Stimulated activated naive CD8-positive, alpha-beta T cell treated with anti-CD3 and anti-CD28 coated beads, Interleukin-15, Interleukin-2, amounts not matched to agents 100 U/mL and 50 U/mL, for 24 hours (primary cell): ENCODE measurements at places on chromosomes 1 and 21.

DNA sequence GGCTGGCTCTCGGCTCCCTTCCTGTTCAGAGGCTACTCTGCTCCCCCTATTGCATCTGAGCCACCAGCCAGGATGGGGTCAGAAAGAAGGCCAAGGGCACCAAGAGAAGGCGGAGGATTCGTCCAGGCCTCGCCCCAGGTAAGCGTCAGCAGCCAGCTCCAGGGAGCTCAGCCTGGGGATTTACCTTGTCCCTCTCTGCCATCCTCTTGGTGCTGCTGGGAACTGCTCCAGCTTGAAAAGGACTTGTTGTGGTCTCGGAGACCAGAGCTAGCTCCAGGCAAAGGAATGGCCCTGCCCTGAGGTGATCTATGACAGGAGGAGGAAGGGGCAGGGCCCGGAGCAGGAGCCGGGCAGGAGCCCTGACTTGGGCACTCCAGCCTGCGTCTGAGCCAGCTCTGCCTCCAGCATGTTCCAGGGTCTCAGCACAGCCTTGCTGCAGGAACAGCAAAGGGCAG is 113.7 kb upstream of the IFFO2 start:
- no peak for DNase-seq

DNA sequence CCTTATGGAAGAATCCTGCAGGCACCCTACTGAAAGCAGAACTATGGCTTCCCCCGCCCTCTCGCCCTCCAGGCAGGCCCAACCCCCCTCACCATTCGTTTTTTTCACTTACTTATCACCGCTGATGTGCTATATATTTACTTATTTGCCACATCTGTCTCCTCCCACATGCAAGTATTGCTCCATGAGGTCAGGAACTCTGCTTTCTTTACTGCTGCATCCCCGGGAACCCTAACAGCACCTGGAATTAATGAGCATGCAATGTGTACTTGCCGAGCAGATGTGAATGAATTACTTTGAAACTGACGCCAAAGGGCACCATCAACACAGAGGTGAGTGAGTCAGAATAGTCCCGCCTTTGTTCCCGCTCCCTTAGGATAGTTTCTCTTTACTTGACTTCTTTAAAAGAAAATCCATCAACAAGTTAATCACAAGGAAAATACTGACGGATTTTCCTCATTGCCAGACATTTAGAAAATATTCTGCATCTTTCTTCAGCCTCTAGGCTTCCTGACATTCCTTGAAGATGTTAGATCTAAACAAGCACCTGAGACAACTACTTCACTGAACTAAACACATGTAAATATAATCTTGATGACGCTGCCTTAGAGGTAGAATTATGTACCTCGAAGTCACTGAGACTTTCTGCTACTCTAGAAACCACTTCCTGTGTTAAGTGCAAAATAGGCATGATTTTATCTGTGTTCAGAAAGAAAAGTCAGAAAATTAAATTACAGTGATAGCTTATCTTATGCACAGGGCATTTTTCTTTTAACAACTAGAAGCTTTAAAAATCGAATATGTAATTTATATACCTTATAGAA is 17.5 kb upstream of the RAB4A start:
- no peak for DNase-seq

GRCh38 chr1:153365696-153366095 is 8.0 kb downstream of the S100A9 start:
- DNase-seq: no peak

- no peak for DNase-seq
These were observed 8.9 kb downstream of the CAMTA1 start for GRCh38 chr1:6794164-6794563.

GRCh38 chr1:80083892-80084291 is 1077.4 kb upstream of the ADGRL4 start:
- DNase-seq: no peak

- peak; percentile 62 for DNase-seq
These were observed 41.8 kb upstream of the ATF3 start for GRCh38 chr1:212566522-212567479.

DNA sequence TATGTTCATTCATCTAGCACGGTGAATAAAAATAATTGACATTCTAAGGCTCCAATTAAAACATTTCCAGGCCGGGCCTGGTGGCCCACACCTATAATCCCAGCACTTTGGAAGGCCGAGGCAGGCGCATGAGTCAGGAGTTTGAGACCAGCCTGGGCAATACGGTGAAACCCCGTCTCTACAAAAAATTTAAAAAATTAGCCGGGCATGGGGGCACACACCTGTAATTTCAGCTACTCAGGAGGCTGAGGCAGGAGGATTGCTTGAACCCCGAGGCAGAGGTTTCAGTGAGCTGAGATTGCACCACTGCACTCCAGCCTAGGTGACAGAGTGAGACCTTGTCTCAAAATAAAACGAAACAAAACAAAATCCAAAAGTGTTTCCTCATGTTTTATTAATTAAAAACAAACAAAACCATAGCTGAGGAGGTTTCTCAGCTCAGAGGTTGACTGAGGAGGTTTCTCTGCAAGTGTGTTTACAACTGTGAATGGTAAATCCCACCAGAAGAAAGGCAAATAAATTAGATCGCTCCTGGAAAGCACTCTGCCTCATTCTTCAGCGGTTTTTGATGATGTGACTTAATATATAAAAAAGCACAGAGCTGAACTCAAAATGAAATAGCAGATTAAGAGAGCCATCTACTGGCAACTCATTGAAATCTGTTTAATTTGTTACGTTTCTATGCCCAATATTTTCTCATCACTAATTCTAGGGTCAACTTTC is 37.7 kb upstream of the ATG4C start:
- DNase-seq: no peak

DNA sequence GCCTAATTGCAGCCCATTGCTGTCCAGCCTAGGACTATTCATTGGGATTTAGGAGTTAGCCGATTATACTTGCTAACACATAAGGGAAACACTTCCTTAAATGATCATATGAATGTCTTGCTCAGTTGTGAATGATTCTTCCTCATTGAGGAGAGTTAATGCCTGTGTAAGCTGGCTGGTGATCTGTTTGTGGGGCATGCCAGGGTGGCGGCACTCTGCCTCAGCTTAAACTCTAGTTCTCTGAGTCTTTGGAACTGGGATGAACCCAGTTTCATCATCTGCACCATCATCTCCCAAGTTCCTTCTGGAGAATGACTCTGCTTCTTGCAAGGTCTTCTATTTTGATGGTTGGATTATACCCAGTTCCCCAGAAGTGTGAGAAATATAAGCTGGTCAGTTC is 23.9 kb upstream of the SLAMF6 start:
- DNase-seq: no peak

- DNase-seq: no peak
These were observed 40.1 kb downstream of the BTF3L4 start for GRCh38 chr1:52096216-52096615.

DNA sequence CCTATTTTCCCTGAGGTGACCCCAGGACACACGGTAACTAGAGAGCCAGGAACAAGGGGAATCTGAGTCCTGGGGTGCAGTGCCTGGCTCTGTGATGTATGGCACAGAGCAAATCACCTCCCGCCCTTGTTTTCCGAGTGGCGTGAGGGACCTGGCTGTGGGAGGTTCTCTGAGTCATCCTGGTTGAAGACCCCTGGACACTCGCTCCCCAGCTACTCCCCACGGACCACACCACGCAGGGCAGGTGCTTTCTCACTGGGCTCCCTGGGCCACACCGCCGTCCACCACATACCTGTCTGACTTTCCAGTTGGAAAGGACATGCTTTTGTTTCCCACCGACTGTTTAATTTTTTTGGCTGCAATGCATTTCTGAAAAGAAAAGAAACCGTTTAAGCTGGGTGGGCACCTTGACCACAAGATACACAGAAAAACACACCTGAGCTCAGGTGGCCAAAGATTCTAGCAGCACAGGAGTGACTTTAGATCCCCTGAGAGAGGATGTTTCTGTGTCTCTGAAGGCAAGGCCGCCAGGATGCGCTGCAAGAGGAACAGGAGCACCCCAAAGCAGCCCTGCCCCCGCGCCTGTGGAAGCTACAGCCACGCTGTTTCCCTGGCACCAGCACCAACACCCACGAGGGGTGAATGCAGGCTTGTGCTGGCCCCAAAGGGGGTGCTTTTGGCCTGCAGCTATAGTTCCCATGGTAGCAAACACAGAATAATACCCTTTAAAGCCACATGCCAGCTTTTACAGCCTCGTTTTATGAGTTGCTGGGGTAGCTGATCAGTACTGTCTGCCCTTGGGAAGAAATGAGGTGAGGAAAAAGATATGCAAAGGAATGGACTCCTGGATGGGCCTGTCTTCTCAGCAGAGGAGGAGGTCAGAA is 8.1 kb upstream of the SRM start:
- no peak for DNase-seq

- no peak for DNase-seq
These were observed 28.5 kb upstream of the SLC6A9 start for GRCh38 chr1:44059664-44060355.

- no peak for DNase-seq
These were observed 99.7 kb downstream of the LAMC2 start for GRCh38 chr1:183285746-183286145.

- DNase-seq: no peak
These were observed 53.4 kb downstream of the FBXO2 start for GRCh38 chr1:11600836-11601235.

- peak; percentile 57 for DNase-seq
These were observed 67.5 kb upstream of the CD1D start for GRCh38 chr1:158112994-158113758.

GRCh38 chr1:197003132-197003531 is 25.8 kb downstream of the CFHR5 start:
- DNase-seq: no peak

GRCh38 chr1:89547563-89548116 is 23.0 kb downstream of the LRRC8B start:
- DNase-seq: no peak

DNA sequence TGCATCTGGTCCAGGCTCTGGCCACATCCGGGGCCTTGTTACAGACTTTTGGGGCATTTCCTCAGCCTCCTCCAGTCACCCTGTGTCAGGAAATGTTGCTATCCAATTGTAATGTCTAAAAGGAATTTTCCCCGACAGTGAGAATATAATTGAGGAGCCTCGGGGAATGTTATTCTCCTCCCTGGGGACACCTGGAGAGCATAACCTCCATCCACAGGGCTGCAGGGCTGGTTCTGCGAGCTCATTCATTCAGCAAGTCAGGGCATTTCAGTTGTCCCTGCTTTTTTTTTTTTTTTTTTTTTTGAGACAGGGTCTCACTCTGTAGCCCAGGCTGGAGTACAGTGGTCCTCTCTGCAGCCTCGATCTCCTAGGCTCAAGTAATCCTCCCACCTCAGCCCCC is 72.6 kb downstream of the MDM4 start:
- DNase-seq: no peak

DNA sequence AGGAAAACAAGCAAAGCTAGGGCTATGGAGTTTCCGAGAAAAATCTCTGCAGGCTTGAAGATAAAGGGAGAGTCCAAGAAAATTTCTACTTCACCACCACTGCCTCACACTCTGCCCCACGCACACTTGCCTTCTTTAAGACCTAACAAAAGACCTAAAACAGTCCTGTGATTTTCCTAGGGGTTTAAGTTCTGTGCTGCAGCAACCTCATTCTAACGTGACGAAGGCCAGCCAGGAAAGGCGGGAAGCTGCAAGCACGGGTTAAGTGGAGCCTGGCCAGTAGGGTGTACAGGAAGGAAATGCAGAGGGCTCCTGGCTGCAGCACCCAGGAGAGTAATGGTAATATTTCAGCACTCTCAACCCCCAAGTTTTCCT is 1.5 kb downstream of the SPATA6 start:
- no peak for DNase-seq

DNA sequence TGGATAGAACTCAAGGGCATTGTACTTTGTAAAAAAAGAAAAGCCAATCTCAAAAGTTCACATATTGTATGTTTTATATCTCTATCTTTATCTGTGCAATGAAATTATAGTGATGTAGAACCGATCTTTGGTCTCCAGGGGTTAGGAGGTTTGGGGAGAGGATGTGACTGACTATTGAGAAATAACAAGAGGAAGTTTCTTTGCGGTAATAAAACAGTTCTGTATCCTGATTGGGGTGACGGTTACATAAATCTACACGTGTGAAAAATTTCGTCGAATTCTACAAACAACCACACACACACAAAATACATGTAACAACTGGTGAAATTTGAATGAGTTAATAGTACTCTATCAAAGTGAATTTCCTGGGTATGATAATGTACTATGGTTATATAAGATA is 10.6 kb upstream of the OR2T33 start:
- DNase-seq: no peak

- DNase-seq: no peak
These were observed 46.2 kb upstream of the SPOCD1 start for GRCh38 chr1:31862071-31862470.

DNA sequence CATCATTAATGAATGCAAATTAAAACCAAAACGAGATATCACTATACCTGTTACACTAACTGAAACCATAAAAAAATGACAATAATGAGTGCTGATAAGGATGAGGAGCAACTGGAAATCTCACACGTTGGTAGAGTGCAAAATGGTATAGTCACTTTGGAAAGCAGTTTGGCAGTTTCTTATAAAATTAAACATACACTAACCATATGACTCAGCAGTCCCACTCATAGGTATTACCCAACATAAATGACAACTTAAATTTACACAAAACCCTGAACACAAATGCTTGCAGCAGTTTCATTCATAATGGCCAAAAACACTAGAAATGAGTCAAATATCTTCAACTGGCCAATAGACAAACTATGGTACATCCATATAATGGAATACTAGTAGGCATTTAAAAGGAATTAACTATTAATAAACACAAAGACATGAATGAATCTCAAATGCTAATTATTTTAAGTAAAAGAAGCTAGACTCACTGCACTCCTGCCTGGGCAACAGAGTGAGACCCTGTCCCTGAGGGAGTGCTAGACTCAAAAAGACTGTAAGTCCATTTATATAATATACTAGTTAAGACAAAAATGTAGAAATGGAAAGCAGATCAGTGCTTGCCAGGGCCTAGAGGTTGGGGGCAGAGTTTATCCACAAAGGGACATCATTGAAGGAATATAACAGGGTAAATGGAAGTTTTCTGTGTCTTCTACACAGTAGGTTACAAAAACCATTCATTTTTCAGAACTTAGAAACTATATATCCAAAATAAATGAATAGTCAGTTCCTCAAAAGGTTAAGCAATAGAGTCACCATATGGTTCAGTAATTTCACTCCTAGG is 77.4 kb downstream of the EIF4G3 start:
- no peak for DNase-seq

GRCh38 chr21:46191257-46191685 is 7.0 kb upstream of the SPATC1L start:
- DNase-seq: no peak
